ENCODE measurements at places on chromosomes 16 and 17. TPM values are rescaled to one million over a fixed set of nuclear protein-coding genes. Genes with fewer than 3 reads are reported as not detected.

The KRTAP3-3 gene
- total RNA-seq: not detected

The NLGN2 gene
- total RNA-seq: 9.5 TPM

The BCO1 gene
- total RNA-seq: not detected

The DGKE gene
- 7.1 TPM for total RNA-seq

DNA sequence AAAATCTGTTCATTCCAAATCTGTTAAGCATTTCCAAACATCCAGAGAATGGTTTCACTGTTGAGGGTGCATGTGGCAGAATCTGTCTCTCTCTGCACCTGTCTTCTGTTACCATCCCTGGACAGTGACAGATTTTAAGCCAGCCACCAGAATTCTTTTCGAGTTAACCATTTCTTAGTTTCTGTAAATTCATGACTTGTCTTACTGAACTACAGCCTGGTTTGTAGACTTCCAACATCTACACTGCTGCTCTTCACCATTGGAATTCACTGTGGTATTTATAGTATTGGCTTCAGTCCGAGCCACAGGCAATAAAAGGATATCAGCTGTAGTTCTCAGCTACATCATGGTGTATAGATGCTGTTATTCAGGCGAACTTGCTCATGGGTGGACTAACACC lies 47.6 kb downstream of the GOSR1 start:
- peak; percentile 63 for DNase-seq

DNA sequence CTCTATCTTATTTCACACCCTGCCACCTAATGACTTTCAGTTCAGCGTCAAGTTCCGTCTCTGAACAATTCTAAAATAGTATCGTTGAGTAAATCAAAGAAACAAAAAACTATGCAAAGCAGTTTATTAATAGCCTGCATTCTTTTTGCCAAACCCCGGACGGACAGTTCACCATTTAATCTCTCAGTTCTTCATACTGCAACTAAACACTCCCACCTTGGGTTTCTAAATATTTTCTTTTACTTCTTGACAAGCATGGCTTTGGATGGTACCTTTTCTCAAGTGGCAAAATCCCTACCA lies 1.2 kb downstream of the MYH11 start:
- DNase-seq: no peak

GRCh38 chr17:79630821-79631639 lies 20.2 kb upstream of the RBFOX3 start:
- DNase-seq: no peak
